ENCODE measurements at places on chromosomes 4 and X. TPM values are rescaled to one million over a fixed set of nuclear protein-coding genes. Genes with fewer than 3 reads are reported as not detected.

H2BW2 gene
- not detected for total RNA-seq

DDX60 gene
- total RNA-seq, result 10.4 TPM

FGB gene
- not detected for total RNA-seq

PHF8 gene
- 7.1 TPM for total RNA-seq

TMEM150C gene
- 5.0 TPM for total RNA-seq

CT45A8 gene
- total RNA-seq, result not detected

ADRA2C gene
- not detected for total RNA-seq

ARX gene
- not detected for total RNA-seq

SPCS3 gene
- total RNA-seq, result 69.1 TPM

ZFP42 gene
- total RNA-seq, result 0.32 TPM

OTUD6A gene
- not detected for total RNA-seq

SMARCAD1 gene
- total RNA-seq, result 23.9 TPM

ATP1B4 gene
- total RNA-seq, result not detected

SLC7A11 gene
- 6.1 TPM for total RNA-seq

SUPT20HL1 gene
- not detected for total RNA-seq

MAGEA2 gene
- not detected for total RNA-seq

ZNF732 gene
- total RNA-seq, result 0.32 TPM

MAOB gene
- 0.39 TPM for total RNA-seq

SHROOM3 gene
- 4.2 TPM for total RNA-seq

CPE gene
- 42.9 TPM for total RNA-seq

CNGA1 gene
- total RNA-seq, result not detected

LINC00632 gene
- 22.1 TPM for total RNA-seq

EDNRA gene
- 14.9 TPM for total RNA-seq

FOXR2 gene
- not detected for total RNA-seq

GPRASP3 gene
- total RNA-seq, result 1.6 TPM

GAB3 gene
- 1.9 TPM for total RNA-seq

RAB33A gene
- not detected for total RNA-seq

SYP gene
- total RNA-seq, result not detected

MED28 gene
- 9.6 TPM for total RNA-seq

HPRT1 gene
- 11.1 TPM for total RNA-seq

ANKRD50 gene
- total RNA-seq, result 14.4 TPM

PDE6B gene
- total RNA-seq, result under 0.01 TPM

RPA4 gene
- total RNA-seq, result 0.72 TPM

F8A3 gene
- 2.2 TPM for total RNA-seq

RADX gene
- total RNA-seq, result 2.7 TPM

SLC30A9 gene
- 48.1 TPM for total RNA-seq

DDIT4L gene
- total RNA-seq, result 0.26 TPM

F8A2 gene
- total RNA-seq, result not detected

HSFX4 gene
- total RNA-seq, result not detected

TMEM128 gene
- 24.3 TPM for total RNA-seq

DAPP1 gene
- total RNA-seq, result 0.39 TPM

NAA11 gene
- total RNA-seq, result not detected

FOXO4 gene
- total RNA-seq, result 3.6 TPM

TCP11X2 gene
- not detected for total RNA-seq

CLDN2 gene
- not detected for total RNA-seq

CNKSR2 gene
- total RNA-seq, result 1.0 TPM

ERAS gene
- not detected for total RNA-seq

FRAS1 gene
- total RNA-seq, result 4.9 TPM

NOX1 gene
- total RNA-seq, result not detected

Data from epithelial cell of alveolus of lung (primary cell).